ENCODE measurements at places on chromosomes 4 and X.
A peak's percentile ranks its signal among the peaks of the same experiment; 100 is the strongest.

DNA sequence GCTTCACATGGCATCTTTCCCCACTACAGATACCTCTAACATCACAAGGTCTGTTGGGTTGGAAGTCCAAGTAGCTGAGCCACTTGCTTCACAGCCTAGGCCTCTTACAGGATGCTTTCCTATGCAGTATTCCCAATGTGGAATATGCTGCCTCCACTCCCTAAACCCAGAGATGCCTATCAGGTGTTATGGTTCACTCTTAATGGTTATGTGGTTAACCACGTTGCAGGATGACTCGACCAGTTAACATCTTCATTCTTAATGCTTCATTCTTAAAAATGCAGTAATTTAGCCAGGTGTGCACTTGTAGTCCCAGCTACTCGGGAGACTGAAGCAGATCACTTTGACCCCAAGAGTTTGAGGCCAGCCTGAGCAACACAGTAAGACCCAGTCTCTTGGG lies 24.2 kb downstream of the HAUS3 start:
- DNase-seq = peak; percentile 37

DNA sequence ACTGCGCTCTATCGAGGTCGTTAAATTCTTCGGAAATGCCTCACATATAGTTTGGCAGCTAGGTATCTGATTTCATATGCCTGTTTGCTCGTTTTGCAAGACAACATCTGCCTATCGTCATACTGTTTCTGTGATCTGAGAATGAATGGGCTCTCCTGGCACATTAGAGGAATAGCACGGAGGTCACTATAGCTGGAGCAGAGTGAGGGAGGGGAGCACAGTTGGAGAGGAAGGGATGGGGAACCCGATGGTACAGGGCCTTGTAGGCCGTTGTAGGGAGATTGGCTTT lies 552 bp downstream of the IKBKG start:
- no peak for DNase-seq

GRCh38 chrX:39645178-39645895 lies 452.4 kb downstream of the BCOR start:
- DNase-seq = no peak

- DNase-seq = no peak
Observed at GRCh38 chr4:35105486-35105885, 1138.8 kb downstream of the ARAP2 start.

- DNase-seq = no peak
Observed at GRCh38 chrX:100717363-100717762, 14.6 kb downstream of the SYTL4 start.

- no peak for DNase-seq
Observed at GRCh38 chr4:69440308-69440707, 55.4 kb downstream of the UGT2B4 start.

DNA sequence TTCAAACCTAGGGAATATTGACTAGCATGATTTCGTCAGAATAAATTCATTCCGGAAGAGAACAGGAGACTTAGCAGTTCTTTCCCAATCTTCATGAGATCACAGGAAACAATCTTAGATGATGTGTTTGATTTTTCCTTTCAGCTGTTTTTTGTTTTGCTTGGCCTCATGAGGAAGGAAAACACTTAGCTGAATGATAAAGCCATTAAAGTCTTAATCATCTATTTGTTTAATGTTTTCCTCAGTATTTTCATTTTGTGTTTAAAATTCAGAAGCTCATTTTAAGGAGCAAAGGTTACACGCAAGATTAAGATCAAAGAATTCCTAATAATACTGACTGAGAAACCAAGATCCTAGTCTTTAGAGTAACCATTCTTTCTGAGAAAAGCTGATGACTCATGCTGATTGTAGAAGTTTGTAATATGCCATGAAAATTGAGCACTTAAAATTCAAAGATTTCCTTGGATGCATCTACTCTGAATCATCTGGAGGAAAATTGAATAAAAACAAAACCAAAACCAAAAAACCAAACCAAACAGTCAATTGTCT lies 15.4 kb upstream of the TBC1D19 start:
- DNase-seq = no peak

GRCh38 chrX:119853444-119853843 lies 681 bp upstream of the UPF3B start:
- no peak for DNase-seq

- no peak for DNase-seq
Observed at GRCh38 chrX:70257423-70258288, 2.3 kb downstream of the P2RY4 start.

Data from epithelial cell of prostate (primary cell).